ENCODE measurements at places on chromosomes 7 and 10. TPM values are rescaled to one million over a fixed set of nuclear protein-coding genes. Genes with fewer than 3 reads are reported as not detected.

- H3K4me1 ChIP-seq = no peaks in the 10 kb centered on the region
- H3K36me3 ChIP-seq = no peaks in the 10 kb centered on the region
- H3K27ac ChIP-seq = no peak overlapping the region
These were observed 182.2 kb downstream of the HERPUD2 start for GRCh38 chr7:35512716-35513115.

DNA sequence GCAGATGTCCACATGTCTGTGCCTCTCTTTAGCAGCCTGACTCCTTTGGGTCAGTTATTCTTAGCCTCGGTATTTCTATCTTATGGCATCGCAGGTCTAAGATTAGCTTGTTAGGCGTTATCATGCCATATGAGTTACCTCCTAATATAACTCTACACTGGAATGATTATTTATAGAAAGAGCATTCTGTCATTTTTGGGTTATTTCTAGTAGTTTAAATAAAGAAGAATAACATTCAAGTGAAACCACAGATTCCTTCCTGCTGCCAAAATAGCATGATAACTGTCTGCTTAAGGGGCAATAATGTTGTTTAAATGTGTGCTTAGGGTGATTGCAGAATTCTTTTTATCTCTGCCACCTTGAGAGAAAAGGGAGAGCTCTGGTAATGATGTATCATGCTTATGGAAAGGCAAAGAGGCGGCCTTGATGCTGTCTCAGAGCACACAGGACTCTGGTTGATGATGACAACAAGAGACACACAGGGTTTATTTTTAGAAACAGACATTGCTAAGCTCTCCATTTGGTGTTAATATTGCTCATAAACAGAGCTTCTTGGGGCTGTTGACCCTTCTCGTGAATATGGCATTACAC, 10.4 kb downstream of the HDAC9 start:
- H3K4me3 ChIP-seq = no peak overlapping the region
- H3K27ac ChIP-seq = no peak overlapping the region
- no peaks in the 10 kb centered on the region for H3K4me1 ChIP-seq
- DNase-seq = no peak

DNA sequence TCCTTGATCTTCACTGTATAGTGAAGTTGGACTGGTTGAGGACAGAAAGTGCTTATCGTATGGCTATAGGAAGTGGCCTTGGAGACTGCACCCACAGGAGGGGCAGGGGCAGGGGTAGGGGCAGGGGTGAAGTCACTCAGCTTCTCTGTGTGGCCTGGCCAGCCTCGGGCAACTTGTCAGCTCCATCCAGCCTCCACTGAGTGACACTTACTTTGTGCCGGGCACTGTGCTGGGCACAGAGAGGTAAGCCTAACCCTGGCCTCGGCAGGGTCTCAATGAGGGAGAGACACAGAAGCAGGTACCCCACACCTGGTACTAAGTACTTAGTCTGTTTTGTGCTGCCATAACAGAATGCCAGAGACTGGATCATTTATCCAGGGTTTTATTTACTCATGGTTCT, 99.3 kb upstream of the CTBP2 start:
- no peak for DNase-seq
- H3K27ac ChIP-seq = no peak overlapping the region
- H3K27me3 ChIP-seq = no peaks in the 10 kb centered on the region
- no peaks in the 10 kb centered on the region for H3K4me1 ChIP-seq
- no peaks in the 10 kb centered on the region for H3K36me3 ChIP-seq

DNA sequence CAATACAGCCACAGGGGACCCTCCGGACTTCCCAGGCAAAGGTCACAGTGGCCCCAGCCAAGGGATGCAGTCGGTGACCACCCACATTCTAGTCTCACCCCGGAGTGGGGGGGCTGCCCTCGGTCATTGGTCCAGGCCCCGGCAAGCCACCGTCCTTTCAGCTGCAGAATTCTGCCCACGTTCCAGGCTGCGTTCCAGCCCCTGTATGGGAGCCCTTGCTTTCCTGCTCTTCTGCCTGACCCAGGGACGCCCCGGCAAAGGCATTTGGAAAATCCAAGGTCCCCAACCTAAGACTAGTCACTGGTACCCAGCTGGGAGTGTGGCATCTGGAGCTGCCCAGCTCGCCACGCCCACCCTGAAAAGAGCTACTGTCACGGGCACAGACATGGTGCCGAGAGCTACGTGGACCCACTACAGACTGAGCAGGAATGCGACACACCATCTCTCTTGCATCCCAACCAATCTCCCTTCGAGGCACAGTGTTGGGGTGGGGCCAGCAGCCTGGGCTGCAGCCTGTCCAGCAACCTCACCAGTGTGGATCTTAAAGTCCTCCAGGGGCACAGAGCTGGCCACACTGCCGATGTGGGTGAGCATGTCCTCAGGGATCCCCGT, 18.6 kb downstream of the OGDHL start:
- H3K4me3 ChIP-seq = no peak overlapping the region
- H3K36me3 ChIP-seq = no peaks in the 10 kb centered on the region
- DNase-seq = no peak
- H3K27ac ChIP-seq = no peak overlapping the region
- H3K4me1 ChIP-seq = no peaks in the 10 kb centered on the region
- no peaks in the 10 kb centered on the region for H3K27me3 ChIP-seq

DNA sequence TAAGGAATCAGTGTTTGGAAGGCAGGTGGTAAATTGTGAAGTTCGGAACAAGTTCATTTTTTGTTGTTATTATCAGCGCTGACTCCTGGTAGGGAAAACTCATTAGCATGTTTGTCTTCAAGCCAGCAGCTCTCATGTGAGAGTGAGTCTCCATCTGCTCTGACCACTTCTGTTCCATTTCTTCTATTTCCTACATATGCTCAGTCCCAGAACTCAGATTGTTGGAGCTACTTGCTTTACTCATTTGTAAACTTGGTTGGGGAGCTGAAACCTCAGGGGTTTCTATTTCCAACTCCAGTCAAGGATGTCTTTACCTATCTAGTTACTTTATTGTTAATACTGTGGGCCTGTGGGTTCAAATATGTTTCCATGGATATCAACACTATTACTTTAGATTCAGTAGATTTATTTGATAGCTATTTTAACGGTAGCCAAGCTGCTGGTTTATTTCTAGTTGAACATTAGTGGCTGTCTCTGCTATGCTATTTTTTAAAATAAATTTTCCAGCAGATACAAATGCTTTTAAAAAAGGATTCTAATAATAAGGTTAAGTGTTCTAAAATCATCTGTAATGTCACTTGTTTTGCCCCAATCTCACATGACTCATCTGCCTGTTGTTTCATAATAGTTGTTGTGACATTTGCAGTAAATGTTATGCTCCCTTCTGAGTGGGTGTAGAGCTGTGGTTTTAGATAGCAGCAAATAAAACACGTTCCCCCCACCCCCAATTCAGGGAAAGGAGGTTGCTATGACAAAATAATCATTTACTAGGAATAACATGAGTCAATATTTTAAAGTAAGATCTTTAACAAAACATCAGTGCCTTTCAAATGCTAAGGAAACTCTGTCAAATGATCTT, 143.3 kb downstream of the HDAC9 start:
- DNase-seq = no peak
- no peaks in the 10 kb centered on the region for H3K4me1 ChIP-seq
- H3K4me3 ChIP-seq = no peak overlapping the region

DPY19L1 gene
- 11.1 TPM for total RNA-seq

HOGA1 gene
- not detected for total RNA-seq

All from activated naive CD8-positive, alpha-beta T cell treated with anti-CD3 and anti-CD28 coated beads, Interleukin-2, amount 10 ng/mL, durations not matched to agents 7 days and 5 days (primary cell).